Substantia nigra (tissue), 51 donors: ENCODE measurements at places on chromosomes 1 and 21.

DNA sequence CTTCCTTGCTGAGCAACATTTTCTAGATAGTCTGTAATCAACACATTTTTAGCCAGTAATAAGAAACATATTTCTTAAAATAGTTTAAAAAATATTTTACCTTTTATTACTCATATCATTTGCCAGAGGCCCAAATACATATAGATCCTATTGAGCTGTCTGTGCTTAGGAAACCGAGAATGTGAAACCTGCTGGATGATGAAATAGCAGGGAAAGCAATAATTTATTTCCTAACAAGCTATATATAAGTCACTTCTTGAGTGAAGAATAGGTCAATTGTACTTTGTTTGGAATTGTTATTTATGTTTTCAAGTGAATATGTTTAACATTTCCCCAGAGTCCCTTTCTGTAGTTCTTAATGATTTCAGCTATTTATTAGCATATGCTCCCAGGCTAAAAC is 339.9 kb upstream of the TMPRSS15 start:
- no peak for DNase-seq

DNA sequence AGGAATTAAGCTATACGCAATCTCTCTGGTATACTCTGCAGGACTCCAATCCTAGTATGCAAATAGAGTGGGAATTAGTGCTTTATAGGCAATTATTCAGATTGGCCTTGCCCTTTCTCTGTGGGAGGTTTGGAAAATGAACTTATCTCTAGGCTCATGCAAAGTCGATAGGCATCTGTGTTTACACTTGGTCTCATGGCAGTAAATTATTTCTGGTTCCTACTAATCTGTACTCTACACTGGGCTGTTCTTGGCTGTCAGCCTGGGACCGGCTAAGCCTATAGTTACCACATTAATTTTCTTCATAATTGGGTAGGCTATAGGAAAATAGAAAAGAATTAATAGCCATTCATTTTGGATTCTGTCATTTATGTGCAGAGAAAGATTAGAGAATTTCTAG is 544.6 kb downstream of the AMY1C start:
- DNase-seq, result no peak

DNA sequence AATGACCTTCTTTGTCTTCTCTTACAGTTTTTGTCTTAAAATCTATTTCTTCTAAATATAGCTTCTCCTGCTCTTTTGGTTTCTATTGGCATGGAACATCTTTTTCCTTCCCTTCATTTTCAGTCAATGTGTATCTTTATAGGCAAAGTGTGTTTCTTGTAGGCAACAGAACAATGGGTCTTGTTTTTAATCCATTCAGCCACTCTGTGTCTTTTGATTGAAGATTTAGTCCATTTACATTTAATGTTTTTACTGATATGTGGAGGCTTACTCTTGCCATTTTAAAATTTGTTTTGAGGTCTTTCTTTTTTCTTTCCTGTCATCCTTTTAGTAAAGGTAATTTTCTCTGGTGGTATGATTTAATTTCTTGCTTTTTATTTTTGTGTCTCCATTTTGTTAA is 271.2 kb upstream of the ZP4 start:
- no peak for DNase-seq

- DNase-seq, result no peak
Measured at GRCh38 chr1:222167111-222167510, 380.8 kb downstream of the HHIPL2 start.

- no peak for DNase-seq
Measured at GRCh38 chr21:42562816-42563215, 49.2 kb downstream of the SLC37A1 start.

DNA sequence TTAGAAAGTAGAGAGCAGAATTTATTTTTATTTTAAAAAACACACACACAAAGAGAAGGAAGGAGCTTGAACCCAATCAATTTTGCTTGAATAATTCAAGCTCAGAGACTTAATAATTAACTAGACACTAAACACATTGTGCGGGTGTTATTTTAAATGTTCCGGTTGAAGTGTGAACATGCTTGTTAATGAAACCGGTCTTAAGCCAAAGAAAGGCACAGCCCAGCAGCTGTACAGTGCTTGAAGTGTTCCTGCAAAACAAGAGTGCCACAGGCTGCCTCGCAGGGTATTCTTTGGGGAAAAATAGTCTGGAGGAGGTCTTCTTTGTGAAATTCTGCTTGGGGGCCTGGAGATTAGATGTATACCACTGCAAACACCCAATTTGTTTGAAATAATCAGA is 2.2 kb upstream of the CDC42BPA start:
- no peak for DNase-seq

GRCh38 chr1:221439747-221440501 is 302.0 kb downstream of the DUSP10 start:
- no peak for DNase-seq

- DNase-seq, result no peak
Measured at GRCh38 chr1:213891989-213892902, 95.5 kb upstream of the PROX1 start.

DNA sequence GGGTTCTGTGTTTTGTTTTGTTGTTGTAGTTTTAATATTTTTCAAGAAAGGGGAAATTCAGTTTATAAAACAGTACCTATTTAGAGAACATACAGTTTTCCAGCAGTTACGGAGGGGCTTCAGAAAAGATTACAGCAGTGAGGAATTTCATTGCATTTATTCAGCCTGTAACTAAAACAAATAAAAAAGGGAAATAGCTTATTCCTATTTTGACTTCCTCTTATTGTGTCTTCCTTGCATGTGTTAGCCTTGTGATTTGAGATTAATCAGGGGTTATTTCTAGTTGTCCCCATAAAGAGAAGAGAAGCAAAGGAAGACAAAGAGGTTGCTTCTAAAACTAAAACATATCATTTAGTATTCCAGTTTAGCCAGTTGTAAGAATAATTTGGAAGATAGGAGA is 35.0 kb downstream of the CTTNBP2NL start:
- no peak for DNase-seq

GRCh38 chr21:14119038-14119437 is 91.7 kb downstream of the LIPI start:
- no peak for DNase-seq

DNA sequence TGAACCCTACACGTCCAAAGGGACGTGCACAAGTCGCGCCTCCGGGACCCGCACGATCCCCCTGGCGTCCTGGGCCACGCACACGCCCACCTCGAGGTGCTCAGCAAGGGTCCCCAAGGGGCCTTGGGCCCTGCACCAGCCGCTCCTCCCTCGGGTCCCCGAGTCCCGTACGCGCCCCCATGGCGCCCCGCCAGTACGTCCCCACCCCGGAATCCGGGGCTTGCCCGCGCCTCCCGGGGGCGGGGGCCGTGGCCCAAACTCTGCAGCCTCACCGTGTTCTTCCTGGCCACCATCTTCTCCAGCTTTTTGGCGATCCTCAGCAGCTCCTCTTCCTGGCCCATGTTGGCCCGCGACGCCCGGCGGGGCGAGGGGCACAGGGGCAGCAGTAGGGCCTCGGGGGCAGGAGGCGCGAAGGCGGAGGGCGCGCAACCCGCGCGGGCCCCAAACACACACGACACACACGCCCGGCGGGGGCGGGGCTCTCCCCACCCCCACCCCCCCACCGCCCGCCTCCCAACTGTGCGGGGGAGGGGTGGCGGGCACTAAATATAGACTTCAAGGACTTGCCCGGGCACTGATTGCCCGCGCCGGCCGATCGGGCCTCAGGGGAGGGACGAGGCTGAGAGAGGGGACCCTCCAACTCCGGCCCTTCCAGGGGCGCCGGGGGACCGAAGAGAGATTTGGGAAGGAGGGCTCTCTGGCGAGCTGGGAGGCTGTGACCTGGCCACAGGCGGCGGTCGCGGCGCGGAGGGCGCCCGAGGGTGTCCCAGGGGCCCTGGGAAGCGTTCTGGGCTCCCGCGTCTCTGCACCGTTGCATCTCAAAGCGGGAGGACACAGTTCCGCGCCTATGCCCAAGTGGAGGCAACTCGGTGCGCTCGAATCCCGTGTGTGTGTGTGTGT is at the start of gene TCEA3:
TCEA3 (minus strand) TSS at position 456 of the 900 bp plus-strand sequence; CDS start at position 341, 115 bp downstream.
- DNase-seq, result no peak

GRCh38 chr1:228265167-228265566 is 57.3 kb downstream of the OBSCN start:
- DNase-seq, result no peak

GRCh38 chr1:118983558-118984041 is 4.5 kb downstream of the TBX15 start:
- DNase-seq, result no peak

GRCh38 chr1:51274676-51275075 is 38.6 kb downstream of the RNF11 start:
- no peak for DNase-seq

DNA sequence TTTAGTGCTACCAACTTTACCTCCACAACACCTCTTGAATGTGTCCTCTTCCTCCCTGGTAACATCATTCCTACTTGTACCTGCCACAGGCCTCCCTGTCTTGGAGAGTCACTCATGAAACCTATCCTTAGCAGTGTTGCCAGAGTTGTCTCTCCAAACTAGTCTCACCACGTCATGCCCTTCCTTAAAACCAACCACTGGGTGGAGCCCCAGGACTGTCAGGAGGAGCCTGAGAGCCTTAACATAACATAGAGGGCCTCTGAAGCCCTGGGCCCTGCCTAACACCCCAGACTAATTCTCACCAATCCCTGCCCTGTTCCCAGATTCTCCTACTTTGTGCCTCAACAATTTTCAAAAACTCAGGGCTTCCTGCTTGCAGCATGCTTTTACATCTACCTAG is 65.3 kb downstream of the ZNF697 start:
- DNase-seq, result peak; percentile 19

- DNase-seq, result no peak
Measured at GRCh38 chr1:212004895-212005608, 30.3 kb downstream of the INTS7 start.

- peak; percentile 70 for DNase-seq
Measured at GRCh38 chr1:12596007-12596821, 21.8 kb downstream of the DHRS3 start.

DNA sequence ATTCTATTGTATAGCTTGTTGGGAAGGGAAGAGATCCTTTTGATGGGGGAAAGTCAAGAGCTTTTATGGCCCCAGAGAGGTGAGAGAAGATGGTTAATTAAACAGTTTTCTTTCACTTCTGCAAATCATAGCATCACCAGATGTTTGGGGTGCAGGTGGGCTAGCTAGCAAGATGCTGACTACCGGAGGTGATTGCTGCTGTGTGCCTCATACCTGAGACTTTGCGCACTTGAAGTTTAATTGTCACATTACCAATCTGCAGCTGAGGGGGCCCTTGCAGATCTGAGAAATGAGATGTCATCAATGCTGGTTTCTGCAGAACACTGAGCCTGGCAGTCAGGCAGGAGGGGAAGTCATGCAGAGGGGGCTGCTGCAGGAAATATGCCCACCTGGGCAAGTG is 73.9 kb downstream of the SNRPE start:
- no peak for DNase-seq

DNA sequence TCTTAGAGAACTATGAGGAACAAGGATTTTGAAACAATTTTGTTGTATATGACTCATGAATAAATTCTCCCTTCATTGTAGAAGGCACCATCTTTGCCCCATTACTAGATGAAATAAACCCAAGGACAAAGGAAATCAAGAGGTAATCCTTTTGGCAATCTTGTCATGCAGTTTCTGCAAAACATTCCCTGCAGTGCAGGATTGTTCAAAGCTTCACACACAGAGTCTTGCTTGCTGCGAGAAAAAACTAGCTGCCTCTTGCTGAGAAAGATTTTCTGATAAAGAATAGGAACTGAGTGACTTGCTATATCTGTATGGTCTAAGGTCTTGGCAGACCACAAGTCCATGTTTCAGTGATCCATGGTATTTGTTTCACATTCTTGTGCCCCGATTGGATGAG is 657.4 kb upstream of the ADGRL4 start:
- DNase-seq, result no peak

- peak; percentile 95 for DNase-seq
Measured at GRCh38 chr1:26723013-26723991, 27.5 kb downstream of the ARID1A start.

GRCh38 chr1:230067871-230068620 is 1.0 kb downstream of the GALNT2 start:
- DNase-seq, result peak; percentile 44

DNA sequence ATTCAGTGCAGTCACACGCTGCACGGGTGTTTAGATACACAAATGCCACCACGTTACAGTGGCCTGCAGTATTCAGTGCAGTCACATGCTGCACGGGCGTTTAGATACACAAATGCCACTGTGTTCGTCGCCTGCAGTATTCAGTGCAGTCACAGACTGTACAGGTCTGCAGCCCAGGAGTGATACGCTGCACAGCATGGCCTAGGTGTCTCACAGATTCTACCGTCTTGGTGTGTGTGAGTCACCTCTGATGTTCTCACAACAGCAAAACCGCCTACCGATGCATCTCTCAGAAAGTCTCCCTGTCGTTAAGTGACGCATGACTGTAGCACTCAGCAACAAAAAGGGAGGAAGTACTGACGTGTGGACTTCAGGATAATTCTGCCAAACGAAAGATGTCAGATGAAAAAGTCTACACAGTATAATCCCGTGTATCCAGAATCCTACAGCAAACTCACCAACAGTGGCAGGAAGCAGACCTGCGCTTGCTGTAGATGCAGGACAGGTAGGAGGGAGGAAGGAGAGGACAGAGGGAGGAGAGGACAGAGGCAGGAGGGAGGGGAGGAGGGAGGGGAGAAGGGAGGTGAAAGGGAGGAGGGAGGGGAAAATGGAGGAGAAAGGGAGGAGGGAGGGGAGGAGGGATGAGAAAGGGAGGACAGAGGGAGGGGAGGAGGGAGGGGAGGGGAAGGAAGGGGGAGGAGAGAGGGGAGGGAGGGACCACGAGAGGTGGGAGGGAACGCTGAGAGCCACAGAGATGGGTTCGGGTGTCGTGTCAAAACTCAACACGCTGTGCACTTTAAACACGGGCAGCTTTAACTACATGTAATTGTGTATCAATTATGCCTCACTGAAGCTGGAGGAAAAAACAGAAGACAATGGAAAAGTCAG is 36.3 kb upstream of the PCBP3 start:
- no peak for DNase-seq

- DNase-seq, result no peak
Measured at GRCh38 chr1:209624558-209625549, 27.4 kb downstream of the LAMB3 start.

DNA sequence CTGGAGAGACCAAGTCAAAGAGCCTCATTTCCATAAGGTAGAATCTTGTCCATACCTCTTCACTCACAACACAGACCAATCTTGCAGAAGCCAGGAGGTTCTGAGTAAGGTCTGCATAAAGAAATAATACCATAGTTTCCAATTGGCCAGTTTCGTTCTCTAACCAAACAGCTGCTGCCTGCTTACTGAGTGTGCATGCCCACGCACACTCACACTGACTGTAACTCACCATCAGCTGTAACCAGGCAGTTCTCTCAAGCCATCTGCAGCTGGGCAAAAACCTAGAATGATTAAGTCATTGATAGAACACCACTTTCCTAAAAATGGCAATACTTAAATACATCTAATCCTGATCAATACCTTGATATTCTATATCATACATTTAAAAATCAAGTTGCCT is 106.6 kb upstream of the VAV3 start:
- no peak for DNase-seq

DNA sequence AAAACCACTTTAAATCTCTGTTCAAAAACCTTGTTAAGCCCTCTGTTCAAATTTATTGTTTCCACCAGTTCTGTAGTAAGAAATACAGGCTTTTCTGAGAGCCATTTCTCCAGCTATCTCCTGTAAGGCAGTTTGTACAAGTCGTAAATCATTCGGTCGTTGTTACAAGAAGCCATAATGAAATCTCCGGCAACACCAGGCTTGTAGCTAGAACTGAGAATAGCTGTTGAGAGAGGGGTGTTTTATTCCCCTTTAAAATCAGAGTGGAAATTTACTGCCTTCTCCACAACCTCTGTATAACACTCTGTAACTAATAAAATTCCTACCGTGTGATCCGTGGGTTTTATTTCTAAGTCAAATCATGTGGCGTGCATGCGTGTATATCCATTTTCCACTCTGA is 335.8 kb upstream of the KAZN start:
- no peak for DNase-seq

GRCh38 chr1:228749765-228750164 is 14.5 kb downstream of the RHOU start:
- DNase-seq, result no peak
